Stimulated activated CD4-positive, alpha-beta T cell treated with anti-CD3 and anti-CD28 coated beads, Interleukin-4, amount 100 ng/mL, for 4 hours (primary cell): ENCODE measurements at places on chromosomes 1 and 21.

DNA sequence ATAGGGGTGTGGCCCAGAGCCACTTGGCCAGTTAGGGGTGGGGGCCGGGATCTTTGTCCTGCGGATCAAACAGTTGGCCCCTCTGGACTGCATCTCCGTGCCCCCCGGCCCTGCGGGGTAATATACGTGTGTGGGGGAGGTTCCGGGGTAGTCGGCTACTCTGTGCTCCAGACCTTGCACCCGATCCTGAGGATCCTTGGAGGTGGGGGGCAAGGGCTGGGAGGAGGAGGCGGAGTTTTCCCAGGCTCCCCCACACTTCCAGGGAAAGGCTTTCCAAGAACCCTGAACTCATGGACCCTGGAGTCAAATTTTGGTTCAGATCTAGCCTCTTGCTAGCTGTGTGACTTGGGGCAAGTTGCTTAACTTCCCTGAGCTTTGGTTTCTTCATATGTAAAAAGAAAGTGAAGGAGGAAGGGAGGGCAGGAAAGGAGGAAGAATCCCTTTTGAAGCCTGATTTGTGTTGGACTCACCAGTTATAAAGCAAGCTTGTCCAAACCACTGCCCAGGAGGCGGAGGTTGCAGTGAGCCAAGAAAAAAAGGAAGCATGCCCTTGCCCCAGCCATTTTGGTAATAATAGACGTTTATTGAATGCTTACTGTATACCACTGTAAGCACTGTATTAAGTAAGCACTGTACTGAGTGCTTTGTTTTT is 686 bp downstream of the MIIP start:
- no peak for DNase-seq

DNA sequence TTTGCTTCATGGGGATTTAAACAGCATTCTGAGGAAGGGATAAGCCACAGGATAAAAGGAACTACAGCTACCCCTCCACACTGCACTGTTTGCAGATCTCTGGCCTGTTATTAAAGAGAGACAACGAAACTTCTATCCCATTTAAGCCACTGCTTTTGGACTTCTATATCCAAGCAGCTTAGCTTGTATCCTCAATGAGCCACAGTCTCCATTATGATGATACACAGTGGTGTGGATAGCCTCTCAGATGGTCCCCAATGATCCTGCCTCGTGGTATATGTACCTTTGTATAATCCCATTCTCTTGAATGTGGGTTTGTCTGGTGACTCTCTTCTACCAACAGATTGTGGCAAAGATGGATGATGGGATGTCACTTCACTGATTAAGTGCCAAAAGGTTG is 36.0 kb upstream of the MARK1 start:
- DNase-seq, result no peak

DNA sequence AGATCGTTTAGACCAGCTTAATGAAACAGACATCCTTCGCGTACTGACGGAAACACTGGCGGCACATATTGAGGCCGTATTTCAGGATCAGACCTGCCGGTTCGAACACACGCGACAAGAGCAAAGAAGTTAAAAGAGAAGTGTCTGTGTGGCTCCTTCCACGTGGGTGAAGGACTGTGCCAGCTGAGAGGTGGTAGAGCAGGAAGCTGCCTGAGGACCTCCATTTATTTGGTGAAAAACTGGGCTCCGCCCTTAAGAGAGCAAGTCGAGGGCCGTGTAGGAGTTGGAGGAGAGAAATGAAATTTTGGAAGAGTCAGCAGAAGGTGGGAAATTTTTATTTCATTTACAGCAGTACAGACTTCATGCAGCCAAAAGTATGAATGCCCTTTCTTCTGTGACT is 38.8 kb upstream of the ADORA3 start:
- DNase-seq, result no peak

- no peak for DNase-seq
These were observed 76.2 kb downstream of the CD46 start for GRCh38 chr1:207828046-207828445.

GRCh38 chr1:8965121-8965820 is 19.6 kb downstream of the CA6 start:
- no peak for DNase-seq

- DNase-seq, result no peak
These were observed 198.3 kb downstream of the DUSP10 start for GRCh38 chr1:221543529-221544120.

- no peak for DNase-seq
These were observed 156.5 kb upstream of the VAMP3 start for GRCh38 chr1:7614576-7615074.
